Stimulated activated CD8-positive, alpha-beta memory T cell treated with anti-CD3 and anti-CD28 coated beads, Interleukin-4, amount 100 ng/mL, for 24 hours (primary cell): ENCODE measurements at places on chromosomes 11 and 22.

DNA sequence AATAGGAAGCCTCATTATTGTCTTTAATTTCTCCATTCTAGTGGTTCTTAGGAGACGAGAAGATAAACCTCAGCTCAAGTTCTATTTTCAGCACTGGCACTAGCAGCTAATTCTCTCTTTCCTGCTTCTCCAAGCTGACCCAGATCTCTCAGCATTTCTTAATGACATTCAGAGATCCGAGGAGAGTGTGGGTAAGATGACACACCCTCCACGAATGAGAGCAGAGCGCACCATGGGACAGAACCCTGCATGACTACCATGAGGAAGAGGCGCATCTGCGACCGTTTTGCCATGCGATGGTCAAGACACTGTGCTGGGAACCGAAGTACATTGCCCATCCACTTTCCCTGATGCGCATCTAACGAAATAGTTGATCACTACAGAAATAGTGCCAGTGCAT lies 241.8 kb downstream of the LARGE1 start:
- no peak for DNase-seq

DNA sequence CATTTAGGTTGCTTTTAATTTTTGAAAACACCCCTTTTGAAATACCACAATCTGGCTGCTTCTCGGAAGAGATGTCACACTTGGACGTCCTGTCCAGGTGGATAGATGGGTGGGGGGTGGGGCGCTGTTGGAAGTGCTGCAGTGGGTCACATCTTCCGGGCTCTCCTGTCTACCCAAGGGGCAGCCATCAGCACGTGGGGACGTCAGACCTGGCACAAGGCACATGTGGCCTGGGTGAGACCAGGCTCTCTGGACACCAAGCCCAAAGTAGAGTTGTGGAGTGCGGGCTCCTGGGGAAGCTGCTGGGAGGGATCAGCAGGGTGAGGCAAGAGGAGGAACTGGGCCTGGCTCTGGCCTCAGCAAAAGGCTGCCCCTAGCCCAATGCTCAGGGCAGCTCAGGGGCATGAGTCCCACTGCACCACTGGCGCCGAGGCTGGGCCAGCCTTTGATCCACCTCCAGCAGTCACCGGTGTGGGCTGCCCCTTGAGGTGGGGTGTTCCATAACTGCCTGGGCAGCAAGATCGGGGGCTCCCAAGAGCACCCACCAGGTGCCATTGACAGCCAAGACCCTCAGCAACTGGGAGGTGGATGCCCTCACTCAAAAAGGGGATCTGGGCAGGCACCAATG lies 68.6 kb upstream of the CCND1 start:
- no peak for DNase-seq

DNA sequence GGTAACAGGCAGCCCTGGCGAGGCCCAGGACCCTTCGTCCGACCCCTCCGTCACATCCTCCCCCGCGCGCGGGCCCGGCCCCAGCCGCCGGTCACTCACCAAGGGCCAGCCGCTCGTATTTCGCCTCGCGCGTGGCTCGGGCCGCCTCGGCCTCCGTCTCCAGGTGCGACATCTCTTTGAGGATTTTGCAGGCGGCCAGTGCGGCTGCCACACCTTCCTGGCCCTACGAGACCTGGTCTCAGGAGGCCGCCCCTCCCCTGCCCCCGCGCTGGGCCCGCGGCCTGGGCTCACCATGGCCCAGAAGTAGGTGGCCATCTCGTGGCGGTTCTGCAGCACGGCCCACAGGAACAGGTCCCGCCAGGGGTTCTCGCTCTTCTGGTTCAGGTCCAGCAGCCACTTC lies 14.1 kb downstream of the TSSC4 start:
- DNase-seq, result no peak

GRCh38 chr22:36946421-36947158 lies 33.2 kb downstream of the CSF2RB start:
- no peak for DNase-seq

- no peak for DNase-seq
Observed at GRCh38 chr11:3158131-3158591, 6.9 kb downstream of the OSBPL5 start.

DNA sequence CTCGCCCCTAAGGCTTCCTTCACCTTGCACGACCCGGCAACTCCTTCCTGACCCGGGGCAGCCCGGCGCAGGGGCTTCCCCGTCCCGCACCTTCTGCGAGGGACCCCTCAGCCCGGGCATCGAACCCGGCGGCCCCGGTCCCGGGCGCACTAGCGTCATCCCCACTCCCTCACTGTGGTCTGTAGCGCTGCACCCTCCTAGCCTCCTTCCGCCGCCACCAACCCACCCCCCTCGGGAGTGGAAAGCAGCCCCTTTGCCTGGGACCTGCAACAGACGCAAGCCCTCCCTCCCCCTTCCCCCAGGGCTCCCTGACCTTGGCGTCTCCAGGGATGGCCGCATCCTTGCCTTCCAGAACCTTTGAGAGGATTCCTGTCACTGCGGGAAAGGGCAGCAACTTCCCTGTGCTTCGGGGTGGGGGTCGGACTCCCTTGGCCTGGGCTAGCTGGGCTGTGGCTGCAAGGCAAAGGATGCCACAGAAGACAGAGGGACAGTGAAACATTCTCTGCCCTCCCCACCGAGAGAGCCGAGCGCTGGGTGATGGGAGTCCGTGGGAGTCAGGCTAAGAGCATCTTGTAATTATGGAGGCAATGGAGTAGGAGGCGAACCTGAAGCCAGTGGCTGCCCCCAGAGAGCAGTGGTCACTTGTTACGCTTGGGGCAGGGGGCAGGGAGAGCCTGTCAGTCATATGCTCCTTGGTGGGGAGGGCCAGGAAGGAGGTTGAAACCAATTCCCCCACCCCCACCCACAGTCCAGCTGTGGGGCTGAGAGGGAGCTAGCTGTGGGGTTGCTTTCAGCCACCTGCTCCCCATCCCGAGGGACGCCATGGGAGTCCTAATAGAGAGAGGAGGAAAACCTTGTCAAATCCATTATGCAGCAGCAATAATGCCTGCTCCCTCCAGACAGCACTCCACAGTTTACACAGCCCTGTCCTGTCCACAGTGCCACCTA lies 920 bp downstream of the TMEM132A start:
- no peak for DNase-seq

DNA sequence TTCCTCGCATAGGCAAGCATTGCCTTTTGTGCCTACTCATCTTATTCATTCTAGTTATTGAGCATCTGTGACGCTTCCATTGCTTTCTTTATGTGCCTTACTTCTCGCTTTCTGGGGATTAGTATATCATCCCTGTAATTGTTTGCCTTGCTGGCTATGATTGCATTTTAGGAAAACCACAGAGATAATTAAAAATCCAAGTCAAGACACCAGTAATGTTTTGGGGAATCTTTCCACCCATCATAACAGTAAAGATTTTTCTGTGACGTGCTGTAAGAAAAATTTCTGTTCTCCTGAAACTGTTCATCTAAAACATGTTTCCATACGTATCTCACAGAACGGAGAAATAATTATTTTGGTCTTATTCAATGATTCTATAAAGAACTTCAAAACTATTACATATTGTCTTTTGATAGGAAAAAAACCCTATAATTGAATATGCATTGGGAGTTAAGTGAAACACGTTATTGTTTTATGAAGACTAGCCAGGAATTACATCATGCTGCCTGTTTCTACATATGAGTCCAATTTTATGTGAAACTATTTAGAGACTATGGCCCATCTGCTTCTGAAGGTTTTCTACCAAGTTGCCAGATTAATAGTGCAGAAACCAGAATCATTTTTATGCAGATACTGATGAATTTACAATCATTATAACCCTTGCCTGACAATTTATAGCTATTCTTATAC lies 133.7 kb upstream of the FIBIN start:
- DNase-seq, result no peak
